ENCODE measurements at places on chromosomes 3 and 15.

- peak; percentile 36 for DNase-seq
These were observed 50.1 kb downstream of the TMOD3 start for GRCh38 chr15:51879555-51879954.

- DNase-seq, result no peak
These were observed 6.0 kb downstream of the IL1RAP start for GRCh38 chr3:190519886-190520285.

DNA sequence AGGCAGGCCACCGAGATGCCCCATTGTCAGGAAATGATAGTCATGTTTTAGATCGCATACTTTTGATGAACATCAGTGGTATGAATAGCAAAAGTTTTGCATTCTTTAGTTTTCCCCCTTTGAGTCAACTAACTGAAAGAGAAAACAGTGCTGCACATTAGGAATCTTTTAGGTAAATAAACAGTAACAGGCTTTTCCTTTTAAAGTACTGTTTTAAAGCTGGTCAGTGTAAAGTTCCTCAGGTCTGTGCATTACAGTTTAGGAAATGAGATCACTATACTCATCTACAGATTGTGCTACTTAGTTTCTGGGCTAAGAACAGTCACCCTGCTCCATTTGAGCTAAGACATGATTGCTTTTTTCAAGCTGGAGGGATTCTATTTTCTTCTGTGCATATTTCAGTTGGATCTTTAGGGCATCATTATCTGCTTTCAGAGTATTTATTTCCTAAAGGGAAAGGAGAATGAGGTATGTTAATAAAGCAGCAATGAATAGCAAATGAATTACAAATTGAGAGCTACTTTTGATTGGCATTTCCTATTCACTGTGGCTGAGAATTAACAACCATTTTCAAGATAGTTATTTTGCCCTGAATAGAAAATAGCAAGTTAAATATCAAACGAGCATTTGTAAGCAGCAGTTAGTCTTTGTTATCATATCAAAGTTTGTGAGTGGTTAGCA, 36.5 kb downstream of the FAM98B start:
- peak; percentile 30 for DNase-seq

DNA sequence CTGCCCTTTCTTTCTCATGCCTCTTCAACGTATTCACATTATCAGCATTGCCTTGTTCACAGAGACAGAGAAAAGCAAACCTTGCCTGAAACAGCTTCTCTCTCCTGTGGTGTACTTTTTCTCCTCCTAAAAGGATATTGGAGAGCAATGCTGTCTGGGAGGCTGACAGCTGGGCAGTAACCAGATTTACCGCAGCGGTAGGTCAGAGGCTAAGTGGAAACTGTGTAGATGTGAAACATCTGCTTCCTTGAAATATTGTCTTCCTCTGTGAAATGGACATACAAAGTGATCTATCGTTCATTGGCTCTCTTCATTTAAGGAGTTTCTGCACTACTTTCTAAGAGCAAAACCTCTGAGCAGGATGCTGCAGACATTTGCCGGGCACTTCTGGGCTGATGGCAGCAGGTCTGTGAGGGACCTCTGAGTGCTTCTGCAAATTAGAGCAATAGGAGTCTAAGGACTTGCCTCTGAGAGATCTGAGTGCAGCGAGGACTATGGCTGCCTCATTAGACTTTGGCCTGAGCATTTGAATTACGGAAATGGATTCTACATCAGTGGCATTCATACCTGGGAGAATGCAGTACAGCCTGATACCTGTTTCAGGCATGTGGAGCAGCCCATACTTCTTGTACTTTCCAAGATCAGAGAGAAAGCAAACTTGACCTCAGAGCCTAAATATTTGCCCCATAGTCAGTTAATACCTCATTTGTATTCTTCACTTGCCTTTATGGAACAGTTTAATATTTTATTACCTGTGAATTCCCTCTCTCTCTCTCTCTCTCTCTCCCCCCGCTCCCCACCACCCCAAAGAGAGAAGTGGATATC, 260.5 kb upstream of the TPRG1 start:
- DNase-seq, result no peak

DNA sequence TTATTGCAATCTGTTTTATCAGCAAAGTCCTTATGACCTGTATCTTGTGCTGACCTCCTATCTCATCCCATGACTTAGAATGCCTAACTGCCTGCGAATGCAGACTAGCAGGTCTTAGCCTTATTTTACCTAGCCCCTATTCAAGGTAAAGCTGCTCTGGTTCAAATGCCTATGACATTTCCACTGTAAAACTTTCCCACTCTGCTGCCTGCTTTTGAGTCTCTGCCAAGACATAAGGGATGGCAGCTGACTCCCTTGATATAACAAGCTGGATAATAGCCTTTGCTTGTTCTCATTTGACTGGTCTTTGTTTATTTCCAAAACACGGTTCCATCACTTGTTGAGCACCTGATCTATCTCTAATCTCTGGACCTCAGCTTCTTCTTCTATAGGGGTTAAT, 131.9 kb upstream of the STRIT1 start:
- DNase-seq, result no peak

- no peak for DNase-seq
These were observed 393.7 kb upstream of the GRM7 start for GRCh38 chr3:6467186-6467585.

DNA sequence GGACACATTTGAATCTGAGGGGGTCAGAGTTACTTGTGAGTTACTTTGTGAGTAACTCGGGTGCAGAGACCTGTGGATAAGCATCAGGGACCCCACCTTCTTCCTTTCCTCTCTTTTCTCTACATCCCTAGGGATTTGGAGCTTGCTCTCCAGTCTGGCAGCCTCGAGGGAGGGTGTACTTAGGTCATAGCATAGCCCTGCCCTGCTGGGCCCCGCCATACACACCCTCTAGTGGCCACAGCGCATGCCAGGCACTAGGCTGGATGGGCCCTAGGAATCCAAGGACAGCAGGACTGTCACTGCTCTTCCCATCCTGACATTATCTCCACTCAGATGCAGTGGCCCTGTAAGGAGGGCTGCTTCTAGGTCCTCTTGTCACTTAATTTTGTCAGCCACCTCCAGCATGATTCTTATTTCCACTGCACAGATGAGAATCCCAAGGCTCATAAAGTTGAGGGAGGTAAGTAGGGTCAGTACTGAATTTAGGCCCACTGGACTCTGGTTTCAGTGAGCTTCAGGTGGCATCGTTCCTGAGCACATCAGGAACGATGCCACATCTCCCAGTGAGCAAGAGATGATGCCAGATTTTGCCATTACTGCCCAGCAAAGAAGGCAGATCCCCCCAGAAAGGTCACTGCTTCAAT, 3.6 kb upstream of the SMAD6 start:
- no peak for DNase-seq

- no peak for DNase-seq
These were observed 18.0 kb downstream of the APOD start for GRCh38 chr3:195565716-195566115.

DNA sequence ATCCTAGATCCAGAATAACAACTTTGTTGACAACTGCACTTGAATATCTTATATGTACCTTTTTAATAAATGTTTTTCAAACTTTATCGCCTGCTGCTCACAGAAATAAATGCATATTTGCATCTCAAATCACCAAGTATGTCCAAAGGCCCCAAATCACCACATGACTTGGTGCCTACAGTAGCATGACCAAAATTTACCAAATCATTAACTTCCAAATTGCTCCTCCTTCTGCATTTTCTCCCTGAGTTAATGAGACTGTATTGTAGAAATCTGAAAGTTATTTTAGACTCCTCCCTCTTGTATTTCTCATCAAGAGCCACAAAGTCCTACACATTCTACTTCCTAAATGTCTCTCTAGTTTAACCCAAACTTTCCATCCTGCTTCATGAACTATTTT, 635.5 kb upstream of the NAALADL2 start:
- DNase-seq, result no peak

- DNase-seq, result no peak
These were observed 251.1 kb downstream of the OCA2 start for GRCh38 chr15:27847775-27848710.

GRCh38 chr3:158765518-158766205, 33.4 kb upstream of the RARRES1 start:
- DNase-seq, result no peak

DNA sequence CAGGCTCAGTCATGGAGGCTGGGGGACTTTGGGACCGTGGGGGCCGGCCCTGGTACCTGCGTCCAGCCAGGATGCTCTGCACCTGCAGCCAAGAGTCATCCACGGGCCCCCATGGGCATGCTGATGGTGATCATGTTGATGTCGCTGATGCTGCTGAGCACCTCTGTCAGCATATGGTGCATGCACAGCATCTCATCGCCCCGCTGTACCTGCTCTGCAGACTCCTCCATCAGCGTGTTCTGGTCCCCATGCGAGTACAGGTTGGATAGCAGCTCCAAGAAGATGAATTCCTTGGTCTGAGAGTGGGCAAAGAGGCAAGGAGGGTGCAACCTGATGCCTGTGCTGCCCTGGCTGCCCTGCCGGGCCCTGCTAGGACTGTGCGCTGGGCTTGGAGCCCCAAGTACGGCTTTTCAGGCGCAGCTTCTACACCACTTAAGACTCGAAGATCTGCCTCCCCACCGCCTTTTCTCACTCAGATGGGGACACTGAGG, 7.2 kb downstream of the RPS17 start:
- DNase-seq, result no peak

DNA sequence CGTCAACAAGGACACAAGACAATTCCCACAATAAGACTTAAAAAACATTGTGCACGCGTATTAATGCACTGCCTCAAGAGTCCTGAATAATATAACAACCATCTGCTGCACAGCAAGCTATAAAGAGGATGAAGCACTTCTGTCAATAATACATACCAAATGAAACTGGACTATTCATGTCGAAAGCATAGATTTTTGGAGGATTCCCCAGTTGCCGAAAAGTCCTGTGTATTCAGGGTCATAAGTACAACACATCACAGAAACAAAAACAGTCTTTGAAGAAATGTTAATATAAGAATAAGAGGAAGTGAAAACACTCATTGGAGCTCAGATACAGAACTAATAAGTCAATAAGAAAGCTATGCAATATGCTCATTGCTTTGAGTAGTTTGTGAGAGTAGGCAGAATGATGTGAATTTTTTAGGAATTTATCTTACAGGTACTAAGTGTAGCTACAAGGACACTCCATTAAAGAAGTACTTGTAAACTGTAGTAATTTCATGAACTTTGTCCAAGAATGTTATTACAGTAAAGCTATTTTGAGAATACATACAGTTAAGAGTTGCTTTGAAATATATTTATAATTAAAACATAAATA, 31.6 kb downstream of the CBLB start:
- no peak for DNase-seq

- no peak for DNase-seq
These were observed 963.2 kb downstream of the ROBO2 start for GRCh38 chr3:78003090-78003489.

- no peak for DNase-seq
These were observed 69.3 kb downstream of the TBC1D2B start for GRCh38 chr15:78007964-78008886.

- DNase-seq, result peak; percentile 29
These were observed 53.3 kb downstream of the PPP2R3A start for GRCh38 chr3:136018876-136019275.

DNA sequence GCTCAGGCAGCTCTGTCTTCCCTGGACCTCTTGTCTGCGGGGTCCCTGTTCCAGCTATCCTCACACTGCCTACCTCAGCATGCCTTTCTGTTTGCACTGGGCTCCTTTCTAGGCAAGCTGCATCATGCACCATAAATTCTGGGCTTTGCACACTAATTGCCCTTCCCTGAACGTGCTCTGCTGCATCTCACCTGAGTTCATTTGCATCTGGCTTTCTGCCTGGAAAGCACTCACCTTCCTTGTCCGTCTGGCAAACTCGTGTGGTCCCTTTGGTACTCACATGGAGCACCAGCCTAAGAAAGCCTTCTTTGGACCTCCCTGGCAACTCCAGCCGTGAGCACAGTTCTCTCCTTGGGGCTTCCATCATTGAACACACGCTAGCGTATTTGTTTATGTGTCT, 365.6 kb downstream of the SV2B start:
- DNase-seq, result no peak

- no peak for DNase-seq
These were observed 35.6 kb upstream of the RAB11A start for GRCh38 chr15:65833501-65834205.

GRCh38 chr3:71701251-71701762, 23.9 kb downstream of the EIF4E3 start:
- DNase-seq, result no peak

GRCh38 chr3:64667887-64668581, 19.8 kb downstream of the ADAMTS9 start:
- no peak for DNase-seq

DNA sequence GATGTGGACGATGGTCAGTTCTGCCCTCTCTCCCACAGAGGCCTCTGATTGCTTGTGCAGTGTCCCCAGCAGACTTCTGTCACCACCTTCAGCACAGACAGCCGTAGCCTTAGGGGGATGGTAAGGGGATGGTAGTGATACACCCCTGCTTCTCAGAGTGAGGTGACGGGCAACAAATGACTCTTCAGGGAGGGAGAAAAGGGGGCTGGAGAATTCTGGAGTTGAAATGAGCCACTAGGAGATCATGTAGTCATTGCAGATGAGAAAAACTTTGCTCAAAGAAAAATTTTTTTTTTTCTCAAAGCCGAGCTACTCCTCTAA, 29.6 kb upstream of the TIMP4 start:
- no peak for DNase-seq

DNA sequence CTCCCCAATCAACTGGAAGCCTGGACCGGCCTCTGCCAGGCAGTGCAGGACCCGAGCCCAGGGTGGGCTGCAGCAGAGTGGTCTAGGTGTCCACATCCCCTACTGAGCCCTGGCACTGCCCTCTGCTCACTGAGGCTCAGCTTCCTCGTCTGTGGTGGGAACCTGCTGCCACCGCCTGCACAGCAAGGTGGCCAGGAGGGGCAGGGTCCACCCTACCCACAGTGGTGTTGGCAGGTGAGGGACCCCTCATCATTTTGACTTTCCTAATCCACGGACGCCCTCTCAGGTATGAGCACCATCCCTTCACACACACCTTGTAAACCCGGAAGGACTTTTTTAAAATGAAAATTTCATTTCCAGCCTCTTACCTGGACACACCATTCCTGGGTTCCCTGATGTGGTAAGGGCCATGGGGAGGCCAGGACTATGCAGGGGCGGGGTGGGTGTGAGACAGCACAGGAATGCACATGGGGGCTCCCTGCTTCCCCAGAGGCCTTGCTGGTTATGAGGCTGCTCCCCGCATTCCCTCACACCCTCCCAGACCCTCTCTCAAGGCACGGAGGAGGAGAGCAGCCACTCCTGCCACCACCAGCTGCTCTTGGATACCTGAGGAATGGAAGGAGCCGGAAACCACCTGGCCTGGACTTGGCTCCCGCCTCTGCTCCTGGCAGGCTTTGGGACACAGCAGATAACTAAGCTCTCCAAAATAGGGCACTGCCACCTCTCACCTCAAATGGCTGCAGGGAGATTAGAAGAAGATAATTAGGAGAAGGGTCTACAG, 185.9 kb upstream of the TPM1 start:
- no peak for DNase-seq

Measured in fibroblast of skin of left biceps (primary cell).